ENCODE measurements at places on chromosomes 5 and 9.

DNA sequence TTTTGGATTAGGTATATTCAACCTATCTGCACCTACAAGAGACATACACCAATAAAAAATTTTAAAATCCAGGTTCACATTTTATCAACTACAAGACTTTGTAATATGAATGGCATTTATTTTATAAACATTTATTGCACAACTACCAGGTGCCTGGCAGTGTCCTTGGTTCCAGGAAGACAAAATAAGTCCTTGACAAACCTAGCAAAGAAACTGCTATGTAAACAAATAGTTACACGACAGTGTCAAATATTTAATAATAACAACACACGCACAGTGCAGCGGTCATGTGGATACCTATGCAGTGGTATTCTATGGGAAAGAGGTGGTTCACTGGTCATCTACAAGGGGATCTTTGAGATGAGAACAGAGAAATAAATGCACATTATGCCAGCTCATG is 120.7 kb downstream of the MYO10 start:
- no peak for DNase-seq

- DNase-seq = no peak
These were observed at the start of gene ADAMTS13 for GRCh38 chr9:133421615-133422542. Gene ADAMTS13, plus strand, starts transcription at chr9:133422367. Its CDS starts 77 bp downstream, at chr9:133422444.

- DNase-seq = peak; percentile 58
These were observed 57.6 kb downstream of the ANKRD55 start for GRCh38 chr5:56175488-56175887.

DNA sequence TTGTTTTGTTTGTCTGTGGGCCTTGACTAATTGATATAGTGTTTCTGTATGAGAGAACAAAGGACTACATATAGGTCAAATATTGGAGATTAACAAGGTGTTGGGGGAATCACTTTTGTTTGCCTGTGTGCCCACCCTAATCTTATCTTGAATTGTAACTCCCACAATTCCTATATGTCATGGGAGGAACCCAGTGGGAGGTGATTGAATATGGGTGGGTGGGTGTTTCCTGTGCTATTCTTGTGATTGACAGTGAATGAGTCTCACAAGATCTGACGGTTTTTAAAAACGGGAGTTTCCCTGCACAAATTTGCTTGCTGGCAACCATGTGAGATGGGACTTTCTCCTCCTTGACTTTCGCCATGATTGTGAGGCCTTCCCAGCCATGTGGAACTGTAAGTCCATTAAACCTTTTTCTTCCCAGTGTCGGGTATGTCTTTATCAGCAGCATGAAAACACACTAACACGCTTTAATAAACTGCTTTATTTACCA is 64.9 kb upstream of the HSPB3 start:
- no peak for DNase-seq

GRCh38 chr5:11851416-11851815 is 52.8 kb downstream of the CTNND2 start:
- no peak for DNase-seq

DNA sequence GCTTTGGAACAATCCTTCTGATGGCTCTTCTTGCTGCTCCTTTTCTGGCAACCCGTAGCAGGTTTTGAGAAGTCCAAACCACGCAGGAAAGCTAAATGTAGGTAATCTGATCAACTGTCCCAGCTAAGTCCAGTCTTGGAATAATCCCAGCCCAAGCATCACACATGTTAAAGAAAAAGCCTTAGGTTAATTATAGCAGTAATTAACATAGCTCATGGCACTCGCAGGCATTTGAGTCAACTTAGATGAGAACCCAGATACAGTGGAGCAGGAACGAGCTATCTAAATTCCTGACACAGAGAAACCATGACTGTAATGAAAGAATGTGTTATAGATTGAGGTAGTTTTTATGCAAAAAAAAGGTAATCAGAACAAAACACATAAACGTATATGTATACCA is 844.8 kb downstream of the CDH9 start:
- DNase-seq = no peak

GRCh38 chr5:31469886-31470285 is 62.0 kb downstream of the DROSHA start:
- no peak for DNase-seq

- peak; percentile 56 for DNase-seq
These were observed 101.7 kb upstream of the FCN2 start for GRCh38 chr9:134778841-134779411.

GRCh38 chr9:16275795-16276624 is 594.5 kb downstream of the BNC2 start:
- DNase-seq = no peak

DNA sequence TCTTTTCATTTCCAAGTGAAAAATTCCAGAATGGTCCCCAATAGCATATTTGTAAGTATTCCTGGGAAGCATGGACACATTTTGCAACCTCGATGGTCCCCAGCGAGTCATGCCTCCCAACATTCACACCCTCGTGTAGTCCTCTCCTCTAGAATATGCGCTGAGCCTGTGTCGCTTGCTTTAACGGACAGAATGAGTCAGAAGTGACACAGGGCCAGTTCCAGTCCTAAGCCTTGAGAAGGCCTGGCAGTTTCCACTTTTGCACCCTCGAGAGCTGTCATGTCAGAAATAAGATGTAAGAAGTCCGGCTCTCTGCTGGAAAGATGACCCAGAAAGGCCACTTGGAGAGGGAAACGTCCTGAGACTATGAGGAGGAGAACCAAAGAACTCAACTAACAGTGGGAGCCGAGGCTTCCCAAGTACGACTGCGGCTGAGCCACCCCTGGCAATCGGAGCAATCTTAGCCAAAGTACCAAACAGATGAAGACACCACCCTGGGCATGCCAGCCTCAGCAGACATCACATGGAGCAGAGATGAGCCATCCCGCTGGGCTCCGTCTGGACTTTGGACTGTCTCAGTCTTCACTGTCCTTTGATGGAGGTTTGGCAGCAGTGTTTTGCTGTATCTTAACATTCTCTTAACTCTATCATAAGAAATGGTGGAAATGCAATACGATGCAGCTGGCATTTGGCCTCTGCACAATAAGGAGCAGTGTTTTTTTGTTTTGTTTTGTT is 42.6 kb upstream of the GFPT2 start:
- DNase-seq = no peak

DNA sequence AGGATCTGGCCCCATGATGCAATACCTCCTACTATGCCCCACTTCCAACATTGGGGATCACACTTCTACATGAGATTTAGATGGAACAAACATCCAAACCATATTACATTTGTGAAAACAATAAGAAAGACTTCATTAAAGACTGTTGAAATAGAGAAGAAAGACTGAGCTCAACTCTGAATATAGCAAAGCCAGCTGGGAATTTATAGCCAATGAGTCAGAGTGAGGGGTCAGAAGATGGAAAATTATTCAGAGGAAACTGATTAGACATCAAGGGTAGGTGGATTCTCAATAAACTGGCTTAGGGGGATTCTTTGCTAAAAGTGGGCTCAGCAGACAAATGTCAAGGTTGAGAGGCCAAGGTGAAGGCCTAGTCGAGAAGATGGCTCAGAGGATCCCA is 25.6 kb downstream of the BTF3 start:
- no peak for DNase-seq

- DNase-seq = no peak
These were observed 178.3 kb downstream of the AP3B1 start for GRCh38 chr5:78116167-78116566.

GRCh38 chr9:113654605-113655428 is 191.3 kb downstream of the RGS3 start:
- DNase-seq = peak; percentile 45

GRCh38 chr5:85967681-85968080 is 650.1 kb upstream of the COX7C start:
- DNase-seq = no peak

GRCh38 chr5:116444373-116445295 is 130.0 kb downstream of the SEMA6A start:
- DNase-seq = no peak

- DNase-seq = no peak
These were observed 20.6 kb downstream of the DMAC1 start for GRCh38 chr9:7778851-7779600.

DNA sequence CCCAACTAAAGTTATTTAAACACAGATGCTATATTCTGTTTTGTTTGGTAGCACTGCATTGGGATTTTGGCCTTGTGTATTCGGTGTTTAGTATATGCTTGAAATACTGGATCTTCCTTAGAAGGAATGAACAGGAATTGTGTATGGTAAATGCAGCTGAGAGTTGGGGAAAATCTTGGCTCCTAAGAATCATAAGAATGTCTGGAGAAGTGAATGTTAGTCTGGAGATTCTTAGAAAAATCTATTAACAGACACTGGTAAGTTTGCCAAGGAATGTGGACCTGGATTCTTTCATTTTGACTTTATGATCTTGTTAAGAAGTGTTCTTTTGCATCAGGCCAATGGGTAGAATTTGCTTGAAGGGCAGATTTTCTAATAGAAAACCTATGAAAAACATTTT is 38.9 kb downstream of the SNX30 start:
- DNase-seq = peak; percentile 50

GRCh38 chr9:34588671-34589635 is 571 bp downstream of the CNTFR start:
- DNase-seq = no peak

DNA sequence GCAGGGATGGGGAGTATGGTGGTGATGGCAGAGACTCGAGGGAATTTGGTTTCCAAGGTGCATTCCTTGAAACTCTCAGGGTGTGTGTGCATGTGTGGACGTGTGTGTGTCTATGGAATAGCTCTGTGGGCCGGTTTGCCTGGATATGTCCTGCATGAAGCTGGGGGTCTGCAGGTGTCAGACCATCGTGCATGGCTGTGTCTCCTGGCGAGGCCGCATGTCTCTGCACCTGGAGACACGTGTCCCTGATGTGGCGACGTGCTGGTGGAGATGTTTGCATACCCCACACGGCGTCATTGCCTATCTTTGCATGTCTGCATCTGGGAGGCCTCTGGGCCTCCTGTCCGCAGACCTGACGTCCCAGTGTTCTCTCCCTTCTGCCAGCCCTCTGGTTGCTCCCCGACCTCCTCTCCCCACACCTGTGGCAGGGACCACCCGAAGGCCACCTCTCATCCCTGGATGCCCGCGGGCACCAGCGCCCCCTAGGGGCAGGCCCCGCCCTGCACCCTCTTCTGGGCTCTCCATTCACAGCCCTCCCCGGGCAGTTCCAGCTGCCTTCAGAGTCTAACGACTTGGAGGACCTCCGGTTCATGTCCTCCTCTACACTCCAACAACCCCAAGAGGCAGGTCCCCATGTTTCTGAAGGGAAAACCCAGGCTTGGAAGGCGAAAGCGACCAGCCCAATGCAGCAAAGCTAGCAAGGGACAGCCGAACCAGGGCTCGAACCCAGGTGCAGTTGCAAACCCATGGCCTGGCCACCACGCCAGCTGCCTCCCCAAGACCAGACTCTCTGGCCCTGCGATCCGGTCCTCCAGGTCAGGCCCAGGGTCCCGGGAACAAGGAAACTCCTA is 88.6 kb downstream of the LMX1B start:
- peak; percentile 40 for DNase-seq

DNA sequence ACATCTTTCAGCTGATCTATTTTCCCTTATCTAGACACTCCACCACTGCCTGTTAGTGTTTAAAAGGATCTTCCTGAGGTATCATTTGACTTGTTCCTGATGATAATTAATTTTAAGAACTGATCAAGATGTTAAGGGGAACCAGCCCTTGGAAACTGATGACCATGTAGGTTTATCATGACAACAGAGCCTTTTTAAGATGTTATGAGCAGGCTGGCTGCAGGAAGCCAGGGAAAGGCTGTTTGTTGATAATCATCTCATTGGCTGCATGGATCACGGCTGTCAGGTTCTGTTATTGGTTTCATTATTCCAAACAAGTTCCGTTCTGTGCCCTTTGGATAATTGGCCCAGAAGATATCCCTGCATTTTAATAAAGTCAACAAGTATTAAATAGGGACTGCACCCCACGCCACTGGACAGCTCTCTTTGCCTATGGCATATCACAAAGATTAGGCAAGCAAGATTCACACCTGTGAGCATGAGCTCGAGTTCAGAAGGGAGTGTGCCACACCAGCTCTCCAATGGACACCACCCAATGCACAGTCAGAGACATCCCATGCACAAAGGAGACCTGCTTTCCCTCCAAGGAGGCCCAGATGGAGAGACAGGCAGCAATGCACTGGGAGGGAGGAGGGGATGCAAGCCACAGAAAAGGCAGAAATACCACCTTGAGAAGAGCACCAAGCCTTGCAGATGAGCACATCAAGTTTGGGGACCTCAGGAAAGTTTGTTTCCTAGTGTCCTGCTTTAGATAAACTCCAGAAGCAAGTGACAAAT is 88.7 kb downstream of the SPOCK1 start:
- no peak for DNase-seq

DNA sequence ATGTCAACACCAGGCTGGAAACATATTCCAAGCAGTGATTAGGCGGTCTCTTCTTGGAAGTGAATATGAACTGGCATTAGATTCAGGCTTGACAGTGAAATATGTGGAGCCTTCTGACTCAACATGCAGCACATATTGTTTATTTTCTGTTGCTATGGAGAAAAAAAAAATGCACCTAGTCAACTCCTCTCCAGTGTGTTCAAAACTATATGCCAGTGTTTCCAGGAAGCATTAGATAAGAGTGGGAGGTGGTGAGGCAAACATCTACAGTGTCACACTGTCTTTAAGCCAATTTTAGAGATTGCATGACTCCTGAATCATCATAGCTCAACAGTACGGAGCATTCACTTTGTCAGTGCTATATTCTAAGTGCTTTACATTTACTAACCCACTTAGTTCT is 117.9 kb downstream of the HCN1 start:
- DNase-seq = no peak

DNA sequence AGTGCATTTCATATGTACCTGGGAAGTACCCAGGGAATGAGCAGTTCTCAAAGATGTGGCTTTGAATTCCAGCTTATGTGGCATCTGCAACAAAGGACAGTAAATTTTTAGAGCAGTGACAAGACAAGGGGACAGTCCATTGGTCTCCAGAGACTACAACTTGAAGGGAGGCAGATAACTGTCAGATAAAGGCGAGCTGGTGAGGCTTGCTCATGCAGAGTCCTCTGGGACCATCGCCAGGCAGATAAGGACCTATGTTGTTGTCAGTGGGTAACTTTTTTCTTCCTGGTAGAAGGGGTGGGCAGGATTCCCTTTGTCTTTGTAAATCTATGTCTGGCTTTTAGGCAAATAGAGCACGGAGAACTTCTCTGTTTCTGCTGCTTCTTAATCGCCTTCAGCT is 120.2 kb downstream of the ICE1 start:
- no peak for DNase-seq

DNA sequence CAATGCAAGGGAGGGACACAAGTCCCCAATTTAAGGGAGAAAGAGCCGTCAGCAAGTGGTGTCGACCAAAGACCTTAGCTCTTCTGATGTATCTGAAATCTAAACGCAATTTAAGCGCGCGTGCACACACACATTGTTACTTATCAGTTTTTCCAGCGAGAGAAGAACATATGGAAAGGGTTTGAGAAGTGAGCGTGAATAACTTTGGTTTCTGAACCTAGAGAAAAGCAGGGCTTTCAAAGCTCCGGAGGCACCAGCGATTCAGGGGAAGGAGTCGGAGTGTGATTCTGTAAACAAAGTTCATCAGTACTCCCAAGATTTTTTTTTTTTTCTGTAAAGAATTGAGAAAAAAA is 191.8 kb downstream of the MEF2C start:
- no peak for DNase-seq

GRCh38 chr5:44845777-44846176 is 37.0 kb downstream of the MRPS30 start:
- DNase-seq = no peak
